Stimulated activated CD4-positive, alpha-beta T cell treated with anti-CD3 and anti-CD28 coated beads, Interleukin-12 subunit alpha, Interleukin-12 subunit beta, amount 100 ng/mL, for 48 hours (primary cell): ENCODE measurements at places on chromosomes 3 and 15.

DNA sequence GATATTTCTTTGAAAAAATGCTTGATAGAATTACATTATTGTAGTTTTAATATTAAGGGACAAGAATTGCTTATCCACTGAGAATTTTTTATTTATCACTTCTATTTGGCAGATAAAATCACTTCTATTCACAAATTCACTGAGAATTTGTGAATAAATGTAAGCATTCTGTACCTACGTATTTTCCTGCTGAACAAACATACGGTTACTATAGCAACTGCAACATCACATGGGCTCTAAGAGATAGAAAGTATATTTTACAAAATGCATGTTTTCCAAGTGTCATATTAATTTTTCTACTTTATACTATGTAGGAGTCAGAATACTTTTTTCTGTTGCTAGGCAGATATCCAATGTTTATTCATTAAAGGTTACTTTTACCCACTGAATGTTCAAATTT lies 166.2 kb downstream of the ZIC1 start:
- DNase-seq, result no peak

- DNase-seq, result no peak
These were observed 37.9 kb downstream of the TNK2 start for GRCh38 chr3:195870442-195870841.

- peak; percentile 70 for DNase-seq
These were observed 64.1 kb upstream of the KLHL25 start for GRCh38 chr15:85858586-85859375.

DNA sequence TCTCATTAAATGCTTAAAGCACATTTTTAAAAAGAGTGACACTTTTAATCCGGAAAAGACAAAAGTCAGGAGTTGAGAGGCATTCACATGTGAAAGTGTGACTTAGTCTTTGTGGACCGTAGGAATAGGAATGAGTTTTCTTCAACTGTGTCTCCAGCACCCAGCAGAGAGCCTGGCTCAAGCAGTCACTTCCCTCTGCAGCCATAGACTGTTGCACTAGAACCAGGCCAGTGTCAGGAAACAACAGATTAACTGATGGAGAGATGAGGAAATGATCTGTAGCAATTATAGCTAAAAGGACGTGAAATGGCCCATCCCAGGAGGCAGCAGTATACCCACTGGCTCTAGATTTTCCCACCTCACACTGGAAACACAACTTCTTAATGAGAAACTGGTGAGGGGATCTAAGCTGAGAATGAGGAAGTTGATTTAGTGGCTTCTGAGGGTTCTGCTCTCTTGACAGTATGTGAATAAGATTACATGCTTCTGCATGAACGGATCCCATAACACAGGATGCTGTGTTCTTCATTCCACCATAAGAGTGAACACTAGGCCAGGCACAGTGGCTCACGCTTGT lies 19.8 kb downstream of the CFAP92 start:
- no peak for DNase-seq

DNA sequence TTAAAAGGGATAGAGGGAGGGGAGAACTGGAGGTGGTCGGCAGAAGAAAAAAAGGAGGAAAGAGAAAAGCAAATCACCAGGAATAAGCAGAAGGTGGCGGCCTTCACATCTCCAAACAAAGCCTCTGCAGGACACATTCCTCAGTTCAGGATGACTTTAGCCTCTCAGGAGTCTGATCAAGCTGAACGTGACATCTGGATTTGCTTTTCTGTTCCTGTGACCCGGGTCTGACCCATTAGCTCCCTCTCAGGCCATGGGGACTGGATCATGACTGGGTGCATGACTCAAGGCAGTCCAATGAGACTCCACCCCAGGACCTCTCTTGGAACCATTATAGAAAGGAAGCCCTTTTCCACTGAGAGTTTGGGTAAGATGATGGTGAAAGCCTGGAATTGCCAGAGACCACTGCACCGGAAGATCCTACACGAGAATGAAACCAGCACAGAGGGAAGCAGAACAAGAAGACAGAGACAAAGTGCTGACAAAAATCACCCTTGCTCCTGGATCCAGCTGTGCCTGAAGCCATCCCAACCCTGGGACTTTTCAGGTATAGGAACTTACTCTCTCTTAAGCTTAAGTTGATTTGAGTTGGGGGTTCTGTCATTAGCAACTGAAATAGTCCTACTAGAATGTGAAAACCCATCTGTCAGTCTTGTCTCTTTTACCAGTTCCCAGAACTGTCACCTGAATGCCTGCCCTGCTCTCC lies 45.4 kb upstream of the RAD18 start:
- no peak for DNase-seq

- no peak for DNase-seq
These were observed 34.7 kb upstream of the BNIP2 start for GRCh38 chr15:59723687-59724346.

DNA sequence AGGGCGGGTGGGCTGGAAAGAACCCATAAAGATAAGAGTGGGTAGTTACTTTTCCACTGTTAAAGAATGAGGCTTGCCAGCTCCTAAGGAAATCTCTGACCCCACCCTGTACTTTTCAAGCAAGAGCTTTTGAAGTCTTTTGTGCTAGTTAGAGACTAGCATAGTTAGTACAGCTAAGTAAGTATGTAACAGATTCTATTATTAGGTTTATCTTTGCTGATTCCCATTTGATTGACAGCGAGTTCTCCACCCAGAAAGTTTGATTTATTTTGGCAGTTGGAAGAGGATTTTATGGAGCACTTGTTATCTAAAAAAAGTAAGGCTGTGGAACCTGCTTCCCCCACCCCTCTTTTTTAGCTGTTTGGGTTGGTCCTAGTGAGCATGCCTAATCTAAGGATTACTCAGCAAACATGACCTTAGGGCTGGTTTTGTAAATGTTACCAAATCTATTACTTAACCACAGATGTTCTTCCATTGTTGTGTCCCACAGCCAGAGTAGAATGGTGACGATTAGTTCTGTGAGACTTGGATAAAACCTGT lies 57.6 kb downstream of the FNDC3B start:
- no peak for DNase-seq

- no peak for DNase-seq
These were observed 44.9 kb upstream of the FURIN start for GRCh38 chr15:90823455-90823974.

DNA sequence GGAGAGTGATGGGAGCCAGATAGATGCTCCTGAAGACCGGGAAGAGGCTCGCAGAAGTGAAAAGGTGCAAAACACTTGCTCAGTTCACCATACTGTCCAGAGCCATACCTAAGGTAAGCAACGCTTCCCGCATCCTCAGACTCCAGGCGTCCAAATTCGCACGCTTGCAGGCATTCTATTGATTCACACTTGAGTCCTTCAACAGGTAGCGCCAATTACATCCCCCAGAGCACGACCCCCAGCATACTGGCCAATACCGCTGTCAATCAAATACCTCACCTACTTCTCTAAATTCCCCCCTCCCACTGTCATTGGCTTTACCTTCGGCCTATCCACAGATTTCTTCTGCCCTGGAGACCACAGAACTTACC lies 361 bp upstream of the STXBP5L start:
- DNase-seq, result no peak

GRCh38 chr15:66765478-66766281 lies 63.6 kb downstream of the SMAD6 start:
- no peak for DNase-seq

DNA sequence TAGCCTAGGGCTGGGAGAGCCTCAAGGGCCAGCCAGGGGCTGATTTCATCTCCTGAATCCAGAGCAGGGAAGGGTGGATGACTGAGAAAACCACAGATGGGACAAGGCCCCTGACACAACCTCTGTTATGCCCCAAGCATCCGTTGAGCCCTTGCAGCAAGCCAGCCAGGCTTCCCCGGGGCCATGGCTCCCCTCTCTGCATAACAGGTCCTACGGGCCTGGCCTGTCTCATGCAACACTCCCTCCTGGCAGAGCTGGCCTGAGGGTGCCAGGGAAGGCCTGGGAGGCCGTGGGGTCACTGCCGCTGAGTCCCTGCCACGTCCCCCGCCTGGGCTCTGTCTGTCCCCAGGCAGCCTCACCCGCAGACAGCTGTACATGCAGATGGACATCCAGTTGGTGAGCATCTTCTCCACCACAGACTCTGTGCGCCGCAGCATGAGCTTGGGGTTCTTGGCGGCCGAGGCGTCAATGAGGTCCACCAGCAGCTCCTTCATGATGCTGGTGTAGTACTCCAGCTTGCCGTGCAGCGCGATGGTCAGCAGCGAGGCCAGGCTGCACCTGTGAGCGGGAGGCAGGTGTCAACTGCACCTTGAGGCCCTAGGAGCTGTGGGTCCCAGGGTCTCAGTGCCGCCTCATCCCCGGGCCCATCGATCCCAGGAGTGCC lies 22.1 kb downstream of the H1-8 start:
- DNase-seq, result no peak

DNA sequence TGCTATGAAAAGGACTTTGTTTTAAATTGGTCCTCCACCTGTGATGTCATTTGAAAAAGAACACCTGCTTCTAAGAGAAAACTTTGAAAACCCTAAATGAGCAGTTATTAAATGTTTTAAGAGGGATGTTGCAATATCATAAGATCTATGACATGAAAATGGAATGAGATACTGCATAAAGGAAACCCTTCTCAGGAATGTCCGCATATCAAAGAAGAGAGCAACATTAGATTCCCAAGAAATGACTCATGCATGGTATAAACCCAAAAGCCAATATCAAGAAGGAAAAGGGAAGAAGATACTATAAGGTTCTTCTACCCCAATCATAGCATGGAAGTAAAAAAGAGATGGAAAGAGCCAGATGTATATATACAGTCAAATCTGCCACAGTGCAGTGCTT lies 627.5 kb upstream of the LMCD1 start:
- DNase-seq, result no peak

GRCh38 chr3:72178463-72179106 lies 393.6 kb upstream of the PROK2 start:
- DNase-seq, result no peak

- DNase-seq, result no peak
These were observed 301.7 kb downstream of the NTRK3 start for GRCh38 chr15:87954793-87955192.

DNA sequence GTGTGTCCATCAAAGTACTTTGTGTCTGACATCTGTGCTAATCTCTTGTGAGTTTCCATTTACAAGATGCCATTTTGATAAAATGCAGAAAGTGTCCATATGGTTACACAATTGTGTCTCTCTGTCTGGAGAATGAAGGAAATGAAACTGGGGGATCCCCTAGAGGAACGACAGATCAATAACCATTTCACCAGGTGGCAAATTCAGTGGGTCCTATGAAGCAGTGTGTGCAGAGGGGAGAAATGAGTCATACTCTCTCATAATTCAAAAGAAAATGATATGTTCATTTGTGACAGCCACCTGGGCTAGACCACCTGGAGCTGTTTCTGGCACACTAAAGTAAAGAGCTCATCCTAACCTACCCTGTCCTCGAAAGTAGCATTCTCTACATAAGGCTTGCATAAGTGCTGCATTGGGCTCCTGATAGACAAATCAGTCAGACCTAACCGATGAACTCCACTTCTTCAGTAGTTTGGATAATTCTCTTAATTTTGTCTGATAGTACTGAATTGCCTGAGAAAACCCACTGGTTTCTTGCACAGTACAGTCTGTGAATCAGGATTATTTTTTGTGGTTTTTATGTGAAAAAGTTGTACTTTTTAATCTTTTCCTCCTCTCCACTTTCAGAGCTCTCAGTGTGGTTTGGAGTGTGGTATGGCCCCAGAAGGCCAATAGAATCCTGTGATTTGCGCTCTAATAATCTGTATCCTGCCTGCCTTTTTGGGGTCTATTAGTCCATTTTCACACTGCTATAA lies 10.3 kb upstream of the CD47 start:
- no peak for DNase-seq

DNA sequence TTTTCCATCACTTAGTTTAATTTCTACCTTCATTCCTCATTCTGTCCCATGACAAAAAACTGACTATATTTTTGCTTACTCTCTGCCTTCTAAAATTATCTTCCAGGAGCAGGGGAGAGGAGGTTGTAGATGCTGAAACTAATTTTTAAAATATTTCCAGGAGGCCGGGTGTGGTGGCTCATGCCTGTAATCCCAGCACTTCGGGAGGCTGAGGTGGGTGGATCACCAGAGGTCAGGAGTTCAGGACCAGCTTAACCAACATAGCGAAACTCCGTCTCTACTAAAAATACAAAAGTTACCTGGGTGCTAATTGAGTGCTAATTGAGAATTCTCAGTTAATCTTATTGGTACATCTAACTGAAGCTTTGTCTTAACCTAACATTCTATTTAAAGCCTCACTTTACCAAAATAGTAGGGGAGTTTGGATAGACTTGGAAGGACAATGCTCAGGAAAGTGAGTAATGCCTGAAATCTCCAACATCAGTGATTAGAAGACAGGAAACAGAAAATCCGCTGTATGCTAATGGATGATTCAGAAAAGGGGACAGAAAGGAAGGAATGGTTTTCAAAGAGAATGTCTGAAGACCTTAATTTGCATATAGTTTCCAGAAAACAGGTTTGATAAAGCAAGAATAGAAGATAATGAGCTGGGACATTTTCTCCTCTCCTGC lies 336.1 kb downstream of the GBE1 start:
- DNase-seq, result no peak

- DNase-seq, result no peak
These were observed 64.8 kb downstream of the TRIM71 start for GRCh38 chr3:32882603-32883025.
